ENCODE measurements at places on chromosomes 2 and 18. TPM values are rescaled to one million over a fixed set of nuclear protein-coding genes. Genes with fewer than 3 reads are reported as not detected.

- no peak overlapping the region for H3K4me3 ChIP-seq
- DNase-seq: no peak
- H3K36me3 ChIP-seq: no peaks in the 10 kb centered on the region
- no peaks in the 10 kb centered on the region for H3K4me1 ChIP-seq
- no peaks in the 10 kb centered on the region for H3K27me3 ChIP-seq
Observed at GRCh38 chr18:32298171-32298667, 108.4 kb downstream of the MEP1B start.

GRCh38 chr2:45986509-45986908 is 310.7 kb upstream of the EPAS1 start:
- no peaks in the 10 kb centered on the region for H3K27me3 ChIP-seq
- H3K4me3 ChIP-seq: no peak overlapping the region
- no peak overlapping the region for H3K27ac ChIP-seq
- no peaks in the 10 kb centered on the region for H3K36me3 ChIP-seq
- H3K4me1 ChIP-seq: no peaks in the 10 kb centered on the region
- DNase-seq: no peak

The MREG gene
- 10.8 TPM for total RNA-seq

The ANTXR1 gene
- not detected for total RNA-seq
